ENCODE measurements at places on chromosomes 3 and 15.
A peak's percentile ranks its signal among the peaks of the same experiment; 100 is the strongest.

- peak; percentile 41 for DNase-seq
Observed at GRCh38 chr3:89098964-89099585, 8.3 kb upstream of the EPHA3 start.

DNA sequence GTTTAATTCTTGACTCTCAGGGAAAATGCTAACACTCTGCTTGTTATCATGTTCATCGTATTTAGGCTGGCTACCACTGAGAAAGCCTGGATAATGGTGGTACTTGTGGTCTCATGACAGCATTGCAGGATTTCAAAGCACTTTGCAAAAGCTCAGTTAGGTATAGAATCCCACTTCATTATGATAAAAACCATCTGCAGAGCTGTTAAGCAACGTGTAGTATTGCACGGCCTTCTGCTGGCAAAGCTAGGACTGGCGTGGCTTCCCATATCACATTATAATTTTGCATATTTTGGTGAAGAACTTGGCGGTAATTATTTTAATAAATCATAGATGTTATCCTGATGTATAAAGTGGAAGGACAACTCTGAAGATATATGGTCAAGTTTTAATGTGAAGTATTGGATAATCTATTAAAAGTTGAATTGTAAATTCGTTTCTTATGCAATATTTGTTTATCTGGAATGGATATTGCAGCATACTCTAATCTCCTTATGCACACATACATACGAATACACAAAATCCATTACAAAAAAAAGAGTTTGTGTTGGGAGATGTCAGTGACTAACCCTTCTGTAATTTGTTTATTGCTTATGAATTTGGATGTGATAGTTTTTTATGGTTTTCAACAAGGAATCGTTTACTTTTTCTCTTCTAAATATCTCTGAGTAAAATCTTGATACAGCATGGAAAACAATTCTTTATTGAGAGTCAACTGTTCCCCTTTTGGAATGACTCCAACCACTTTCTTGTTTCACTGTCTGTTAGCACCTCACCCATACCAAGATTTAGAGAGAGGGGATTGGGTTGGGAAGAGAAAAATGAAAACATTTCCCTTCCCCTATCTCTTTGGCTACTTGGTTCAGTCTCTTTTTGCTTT is 9.2 kb downstream of the RAB8B start:
- no peak for DNase-seq

- DNase-seq, result no peak
Observed at GRCh38 chr3:976006-976405, 116.8 kb upstream of the CNTN6 start.

- DNase-seq, result peak; percentile 6
Observed at GRCh38 chr3:48765376-48765775, 48.4 kb upstream of the IP6K2 start.

DNA sequence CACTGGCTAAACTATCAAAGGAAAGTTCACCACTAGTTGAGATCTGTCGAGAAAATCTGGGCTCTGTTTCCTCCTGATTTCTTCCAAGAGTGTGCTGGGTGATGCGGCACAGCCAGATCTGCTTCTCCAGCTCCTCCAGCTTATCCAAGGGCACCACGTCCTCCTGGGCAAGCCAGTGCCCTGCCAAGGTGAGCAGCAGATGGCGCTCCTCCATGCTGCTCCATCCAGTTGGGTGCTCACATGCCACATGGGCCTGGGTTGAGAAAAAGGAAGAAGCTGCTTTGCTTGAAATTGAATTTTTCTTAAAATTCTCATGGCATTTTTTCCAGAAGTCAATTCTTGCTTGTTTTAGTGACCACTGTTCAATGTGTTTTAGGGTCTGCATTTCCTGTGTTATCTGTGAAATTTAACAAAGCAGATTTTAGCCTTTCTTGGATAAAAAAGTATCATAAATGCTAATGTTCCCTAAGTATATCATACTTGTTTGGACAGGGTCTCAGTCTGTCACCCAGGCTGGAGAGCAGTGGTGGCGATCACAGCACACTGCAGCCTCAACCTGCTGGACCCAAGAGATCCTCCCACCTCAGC is 47.3 kb downstream of the EIF3J start:
- peak; percentile 66 for DNase-seq

- DNase-seq, result no peak
Observed at GRCh38 chr3:123716411-123716810, 131.6 kb upstream of the HACD2 start.

- no peak for DNase-seq
Observed at GRCh38 chr3:77081240-77081661, 41.4 kb downstream of the ROBO2 start.

- DNase-seq, result no peak
Observed at GRCh38 chr3:141078200-141078599, 27.1 kb downstream of the SPSB4 start.

DNA sequence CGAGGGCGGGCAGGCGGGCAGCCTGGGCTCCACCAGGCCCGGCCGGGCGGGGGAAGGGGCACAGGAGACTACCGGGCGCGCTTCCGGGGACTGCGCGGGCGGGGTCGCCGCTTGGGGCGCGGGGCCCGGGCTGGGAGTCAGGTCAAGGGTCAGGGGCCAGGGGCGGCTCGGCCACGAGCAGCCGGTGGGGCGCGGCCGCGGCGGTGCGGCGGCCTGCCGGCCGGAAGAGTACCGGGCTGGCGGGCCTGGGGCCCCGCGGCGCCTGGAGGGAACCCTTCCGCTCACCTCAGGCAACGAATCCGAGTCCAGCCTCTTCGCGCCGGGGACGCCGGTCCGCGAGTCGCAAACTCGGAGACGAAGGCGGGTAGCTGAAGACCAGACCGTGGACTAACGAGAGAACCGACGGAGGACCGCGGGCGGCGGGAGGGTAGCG is 225 bp downstream of the RHOA start:
- DNase-seq, result peak; percentile 66
